ENCODE measurements at places on chromosomes 5 and 9.

- no peak for DNase-seq
Observed at GRCh38 chr9:109477258-109478050, 20.7 kb downstream of the PTPN3 start.

DNA sequence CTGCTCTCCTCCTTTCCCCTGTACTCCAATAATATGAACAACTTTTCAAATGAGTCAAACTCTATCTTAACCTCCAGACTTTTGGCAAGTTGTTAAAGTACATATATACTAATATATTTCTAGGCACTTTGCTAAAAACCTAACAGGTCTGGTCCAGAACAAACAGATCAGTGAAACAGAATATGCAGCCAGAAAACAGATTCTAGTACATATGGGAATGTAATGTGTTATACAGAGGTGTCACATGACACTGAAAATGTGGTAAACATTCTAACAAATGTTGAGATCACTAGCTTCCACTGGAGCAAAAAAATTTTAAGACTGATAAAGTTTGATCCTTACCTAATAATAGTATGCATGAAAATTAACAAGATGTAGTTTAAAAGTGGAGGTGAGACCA is 136.9 kb downstream of the OR2K2 start:
- DNase-seq: no peak

DNA sequence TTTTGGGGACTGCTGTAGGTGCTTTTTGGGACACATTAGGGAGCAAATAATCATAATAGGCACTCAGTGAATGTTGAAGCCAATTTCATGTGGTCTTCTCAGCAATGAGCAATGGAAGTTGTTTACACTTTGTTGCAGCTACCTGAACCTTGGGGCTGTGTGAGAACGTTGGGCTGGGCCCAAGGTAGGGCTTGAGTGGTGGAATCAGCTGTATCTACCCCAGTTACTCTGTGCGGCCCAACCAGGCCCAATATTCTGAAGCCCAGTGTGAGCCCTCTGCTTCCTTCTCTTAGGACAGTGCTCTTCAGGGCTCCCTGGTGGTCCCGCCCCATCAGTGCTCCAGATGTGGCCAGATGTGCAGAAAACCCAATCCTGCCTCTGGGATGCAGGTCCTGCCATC is 38.4 kb downstream of the MAST4 start:
- DNase-seq: no peak

GRCh38 chr5:80912479-80912878 is 47.7 kb upstream of the RASGRF2 start:
- DNase-seq: no peak
